ENCODE measurements at places on chromosomes 4 and X. TPM values are rescaled to one million over a fixed set of nuclear protein-coding genes. Genes with fewer than 3 reads are reported as not detected.

- no peak for DNase-seq
These were observed 11.6 kb upstream of the ARHGAP36 start for GRCh38 chrX:131046596-131046995.

GRCh38 chrX:71214604-71215337 is 8.3 kb upstream of the GJB1 start:
- no peak for DNase-seq

- DNase-seq = no peak
These were observed 16.4 kb downstream of the PLP1 start for GRCh38 chrX:103792916-103793544.

DNA sequence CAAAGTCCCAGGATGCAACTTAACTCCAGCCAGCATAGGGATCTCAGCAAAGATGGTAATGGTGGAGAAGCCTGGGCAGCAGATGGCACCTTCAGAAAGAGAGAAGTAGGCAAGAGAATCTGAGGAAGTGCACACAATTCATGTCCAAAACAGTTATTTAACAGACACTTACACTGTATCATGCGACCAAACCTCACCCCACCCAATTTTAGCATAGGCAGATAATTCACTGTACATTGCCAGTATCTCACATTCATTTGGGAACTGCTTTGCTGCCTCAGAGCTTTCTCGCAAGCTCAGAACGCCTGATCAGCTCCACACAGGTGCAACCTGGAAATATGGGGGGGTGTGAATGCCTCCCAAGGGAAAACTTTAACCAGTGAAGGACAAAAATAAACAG is 143.0 kb upstream of the MAOA start:
- no peak for DNase-seq

WNK3 gene
- polyA plus RNA-seq = 2.2 TPM

SPARCL1 gene
- 294 TPM for polyA plus RNA-seq

LUZP4 gene
- not detected for polyA plus RNA-seq
